ENCODE measurements at places on chromosomes 6 and 20.

DNA sequence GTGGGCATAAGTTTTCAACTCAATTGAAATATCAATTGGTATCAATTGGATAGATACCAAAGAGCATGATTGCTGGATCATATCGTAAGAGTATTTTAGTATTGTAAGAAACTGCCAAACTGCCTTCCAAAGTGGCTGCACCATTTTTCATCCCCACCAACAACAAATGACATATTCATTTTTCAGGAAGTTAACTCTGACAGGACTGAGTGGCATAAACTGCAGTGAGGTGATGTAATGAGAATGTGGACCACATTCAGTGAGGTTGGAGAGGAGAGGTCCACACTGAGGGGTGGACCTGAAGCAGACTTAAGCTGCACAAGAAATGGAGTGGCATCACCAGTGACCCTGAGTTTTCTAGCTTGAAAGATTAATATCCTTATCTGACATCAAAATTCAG lies 11.6 kb upstream of the CALHM6 start:
- no peak for DNase-seq

DNA sequence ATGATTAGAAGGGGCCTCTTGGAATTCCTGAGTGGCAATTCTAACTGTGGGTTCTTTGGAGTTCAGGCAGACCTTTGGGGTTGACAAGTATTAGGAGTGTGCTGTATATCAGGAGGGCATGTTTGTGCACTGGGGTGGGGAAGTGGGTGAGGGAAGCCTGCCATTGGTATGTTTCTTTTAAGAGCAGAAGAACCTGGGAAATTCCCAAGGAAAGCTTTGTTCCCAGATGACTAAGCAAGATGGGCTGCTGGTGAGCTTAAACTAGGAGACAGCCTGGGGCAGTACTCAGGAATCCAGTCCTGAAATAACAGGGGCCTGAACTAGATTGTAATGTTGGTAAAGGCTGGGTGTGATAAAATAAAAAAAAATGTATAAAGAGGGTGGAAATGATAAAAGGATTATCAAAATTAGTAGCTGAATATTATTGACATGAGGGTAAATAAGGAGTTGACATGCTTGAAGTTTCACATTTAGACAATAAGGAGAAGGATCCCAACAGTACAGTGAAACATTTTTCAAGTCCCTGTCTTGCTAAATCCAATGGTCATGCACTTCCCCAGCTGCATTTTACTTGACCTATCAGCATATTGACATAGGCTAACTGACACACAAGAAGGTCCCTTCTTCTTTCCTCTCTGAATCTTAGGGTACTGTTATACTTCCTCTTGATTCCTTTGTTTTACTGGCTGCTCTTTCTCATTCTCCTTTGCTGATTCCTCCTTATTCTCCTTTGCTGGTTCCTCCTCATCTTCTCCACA lies 18.4 kb upstream of the IFNGR1 start:
- no peak for DNase-seq

GRCh38 chr20:34222208-34222607 lies 19.0 kb upstream of the ASIP start:
- DNase-seq: no peak

DNA sequence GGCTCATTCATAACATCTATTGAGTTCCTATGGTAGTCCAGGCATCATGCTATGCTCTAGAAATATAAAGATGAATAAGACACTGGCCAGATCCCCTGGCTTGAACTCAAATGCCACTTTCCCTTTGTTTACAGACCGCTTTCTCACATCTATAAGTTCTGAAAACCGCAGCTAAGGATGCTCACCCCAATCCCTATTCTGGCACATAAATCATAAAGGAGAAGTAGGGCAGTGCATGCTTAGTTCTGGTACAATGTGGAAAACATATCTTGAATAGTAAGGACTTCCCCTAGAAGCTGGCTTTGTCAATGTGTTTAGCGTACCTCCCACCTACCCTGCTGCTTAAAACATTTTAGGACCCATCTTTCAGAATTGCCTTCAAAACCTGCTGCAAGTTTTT lies 26.4 kb downstream of the MRS2 start:
- DNase-seq: no peak

DNA sequence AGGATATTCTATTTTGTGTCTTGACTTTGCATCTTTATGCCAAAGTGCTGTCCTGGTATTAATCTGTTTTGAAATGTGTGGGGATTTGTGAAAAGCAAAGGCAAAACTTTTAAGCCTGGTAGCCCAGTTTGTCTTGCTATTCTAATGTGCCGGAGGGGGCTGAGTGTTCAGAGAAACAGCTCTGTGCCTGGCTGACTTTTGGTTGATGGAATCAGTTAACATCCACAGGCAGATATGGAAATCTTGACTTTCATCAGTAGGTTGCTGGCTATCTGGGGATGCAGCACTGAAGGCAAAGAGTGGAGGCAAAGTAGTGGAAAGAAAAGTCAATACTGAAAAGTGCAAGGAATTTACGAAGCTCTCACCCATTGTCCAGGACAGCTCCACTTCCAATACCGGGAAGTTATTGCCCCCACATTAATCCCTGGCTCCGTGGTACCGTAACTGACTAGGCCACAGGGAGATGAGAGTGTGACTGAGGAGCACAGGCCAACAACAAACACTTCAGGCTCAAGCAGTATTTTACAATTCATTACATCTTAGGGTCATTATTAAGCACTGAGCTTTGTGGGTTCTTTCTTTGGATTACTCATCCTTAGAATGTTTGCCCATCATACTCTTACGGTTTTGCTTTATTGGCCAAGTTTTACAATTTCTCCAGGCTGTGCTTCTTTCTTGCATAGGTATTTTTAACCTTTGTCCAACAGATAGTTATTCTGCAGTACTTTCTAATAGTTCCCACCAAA lies 164.6 kb downstream of the MTFR2 start:
- DNase-seq: no peak

- DNase-seq: no peak
Observed at GRCh38 chr6:132607544-132608233, 16.4 kb downstream of the TAAR2 start.

DNA sequence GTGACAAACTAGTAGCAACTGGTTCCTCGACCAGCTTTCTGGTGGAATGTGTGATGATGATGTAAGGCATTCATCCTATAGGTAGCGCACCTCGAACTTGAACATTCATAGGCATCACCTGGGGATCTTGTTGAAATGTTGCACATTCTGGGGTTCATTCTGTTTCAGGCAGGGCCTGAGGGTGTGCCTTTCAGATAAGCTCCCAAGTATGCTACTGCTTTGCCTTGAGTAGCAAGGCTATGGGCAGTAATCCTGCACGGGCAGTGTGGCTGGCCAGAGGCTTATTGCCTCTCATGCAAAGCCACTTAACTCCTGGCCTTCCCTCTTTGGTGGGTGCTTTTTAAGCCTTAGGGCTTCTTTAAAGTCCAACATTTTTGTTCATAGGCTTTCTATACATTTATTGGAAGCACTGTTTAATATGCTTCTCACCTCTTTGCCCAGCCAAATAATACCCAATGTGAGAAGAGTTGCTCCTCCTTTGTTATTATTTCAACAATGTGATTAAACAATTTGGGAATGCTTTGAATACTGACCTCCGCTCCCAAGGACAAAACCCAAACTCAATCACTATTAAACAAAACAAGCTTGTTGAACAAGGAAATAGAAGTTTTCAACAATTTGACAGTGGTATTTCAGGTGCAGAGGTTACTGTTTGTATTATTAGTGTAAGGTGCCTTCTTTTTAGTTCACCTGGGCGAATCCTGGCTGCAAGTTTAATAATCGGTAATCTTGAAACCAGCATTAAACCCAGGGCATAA lies 57.5 kb downstream of the JARID2 start:
- no peak for DNase-seq

GRCh38 chr6:13711733-13712598 lies at the start of gene RANBP9:
Gene RANBP9 (minus strand): TSS chr6:13711835. CDS start chr6:13711505, 330 bp downstream.
- peak; percentile 71 for DNase-seq

- DNase-seq: no peak
Observed at GRCh38 chr20:61448386-61448785, 196.3 kb downstream of the CDH4 start.

DNA sequence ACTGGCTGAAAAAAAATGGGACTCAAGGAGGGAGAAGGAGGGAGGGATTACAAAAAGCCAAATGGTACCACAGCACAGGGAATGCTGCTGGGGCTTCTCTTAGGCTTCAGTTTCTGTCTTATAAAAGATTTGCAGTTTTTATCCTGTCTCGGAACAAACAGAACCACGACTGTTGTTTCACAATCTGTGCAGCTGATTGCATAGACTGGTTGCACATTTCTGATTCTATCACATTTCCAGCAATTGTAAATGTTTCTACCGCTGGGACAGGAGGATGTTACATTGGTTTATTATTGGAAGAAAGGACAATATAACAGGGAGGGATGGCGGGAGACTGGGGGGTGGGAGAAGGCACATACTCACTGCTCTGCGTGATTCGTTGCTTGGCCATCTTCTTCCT lies 73.5 kb upstream of the ARID1B start:
- no peak for DNase-seq

DNA sequence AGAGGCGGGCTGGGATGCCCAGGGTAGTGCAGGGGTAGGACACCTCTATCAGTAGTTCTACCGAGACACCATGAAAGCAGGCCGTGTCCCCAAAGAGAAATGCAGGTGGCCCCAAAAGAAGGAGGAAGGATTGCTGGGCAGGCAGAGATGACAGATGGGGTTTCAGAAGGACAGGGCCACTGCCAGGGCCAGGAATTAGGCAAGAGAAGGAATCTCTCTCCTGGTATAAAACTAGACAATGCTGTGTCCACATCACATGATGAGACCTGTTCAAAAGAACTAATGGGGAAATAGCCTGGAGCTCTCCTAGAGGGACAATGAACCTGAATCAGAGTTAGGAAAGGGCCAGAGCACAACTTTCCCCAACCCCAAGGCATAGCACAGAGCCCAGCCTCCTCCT lies 21.6 kb upstream of the VSX1 start:
- no peak for DNase-seq

DNA sequence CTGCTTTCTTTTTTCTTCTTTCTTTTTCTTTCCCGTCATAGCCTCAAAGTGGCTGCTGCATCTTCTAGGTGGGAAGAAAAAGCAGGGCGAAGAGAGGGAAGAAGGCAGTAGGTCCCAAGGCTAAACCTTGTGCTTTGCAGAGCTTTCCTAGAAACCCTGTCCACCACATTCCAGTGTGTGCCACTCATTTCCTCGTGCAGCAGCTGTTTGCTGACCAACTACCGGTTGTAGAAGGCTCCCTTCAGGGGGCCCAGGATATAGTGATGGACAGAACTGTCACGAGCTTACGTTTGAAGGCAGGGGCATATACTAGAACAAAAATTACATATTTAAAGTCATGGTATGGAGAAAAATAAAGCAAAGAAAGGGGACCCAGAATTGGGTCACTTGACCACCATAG lies 103.0 kb downstream of the SASH1 start:
- DNase-seq: no peak

- DNase-seq: no peak
Observed at GRCh38 chr6:52594221-52594620, 17.4 kb upstream of the TRAM2 start.

Measured in stimulated activated CD4-positive, alpha-beta T cell treated with anti-CD3 and anti-CD28 coated beads, TNF-alpha, amount 100 ng/mL, for 48 hours (primary cell).